ENCODE measurements at places on chromosomes 7 and 10. TPM values are rescaled to one million over a fixed set of nuclear protein-coding genes. Genes with fewer than 3 reads are reported as not detected.

DNA sequence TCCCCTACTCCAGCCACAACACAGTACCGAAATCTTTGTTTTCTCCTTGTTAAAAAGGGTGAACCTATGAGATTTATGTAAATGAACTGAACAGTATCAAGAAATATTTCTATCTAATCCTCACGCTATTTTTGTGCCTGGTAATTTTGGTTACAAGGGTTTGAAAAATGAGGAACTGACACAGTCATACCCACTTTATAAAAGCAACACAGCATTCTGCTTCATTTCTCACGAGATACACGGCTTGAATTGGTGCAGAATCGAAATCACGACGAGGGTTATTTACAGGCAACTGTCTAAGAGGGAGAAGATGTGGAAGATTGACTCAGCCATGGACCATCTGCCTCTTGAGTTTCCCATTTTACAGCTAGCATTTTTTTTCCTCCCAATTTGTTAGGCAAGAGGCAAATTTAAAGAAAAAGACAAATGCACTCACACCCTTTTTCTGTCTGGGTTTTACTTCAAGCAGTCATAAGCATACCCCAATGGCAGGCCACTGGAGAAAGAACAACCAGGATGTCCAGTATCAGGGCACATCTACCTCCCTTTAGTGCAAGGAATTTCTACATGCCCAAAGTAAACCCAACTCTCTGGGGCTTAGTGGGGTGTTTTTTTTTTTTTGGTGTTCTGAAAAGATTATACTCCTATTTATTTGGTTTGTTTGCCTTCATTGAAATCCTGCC is 108.1 kb downstream of the ITGB8 start:
- DNase-seq = no peak

CYP2C19 gene
- not detected for total RNA-seq

DNA sequence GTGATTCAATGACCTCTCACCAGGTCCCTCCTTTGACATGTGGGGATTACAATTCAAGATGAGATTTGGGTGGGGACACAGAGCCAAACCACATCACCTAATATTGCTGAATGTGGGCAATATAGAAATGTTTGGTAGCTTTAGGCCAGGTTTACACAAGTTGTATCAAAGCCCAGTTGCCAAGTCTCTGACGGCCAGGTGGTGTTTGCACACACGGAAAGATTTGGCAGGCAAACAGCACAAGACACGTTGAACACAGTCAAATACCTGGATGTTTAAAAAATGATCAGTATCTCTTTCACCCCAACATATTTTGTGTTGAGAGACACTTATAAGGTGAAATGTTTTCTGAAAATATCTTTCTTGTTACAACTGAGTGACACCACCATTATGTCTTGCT is 294.4 kb upstream of the MKI67 start:
- DNase-seq = no peak

GRCh38 chr7:30874656-30875302 is 36.9 kb upstream of the AQP1 start:
- no peak for DNase-seq

- DNase-seq = no peak
These were observed 24.2 kb downstream of the LCOR start for GRCh38 chr10:96856317-96856716.
